ENCODE measurements at places on chromosomes 1 and 21.
A peak's percentile ranks its signal among the peaks of the same experiment; 100 is the strongest.

DNA sequence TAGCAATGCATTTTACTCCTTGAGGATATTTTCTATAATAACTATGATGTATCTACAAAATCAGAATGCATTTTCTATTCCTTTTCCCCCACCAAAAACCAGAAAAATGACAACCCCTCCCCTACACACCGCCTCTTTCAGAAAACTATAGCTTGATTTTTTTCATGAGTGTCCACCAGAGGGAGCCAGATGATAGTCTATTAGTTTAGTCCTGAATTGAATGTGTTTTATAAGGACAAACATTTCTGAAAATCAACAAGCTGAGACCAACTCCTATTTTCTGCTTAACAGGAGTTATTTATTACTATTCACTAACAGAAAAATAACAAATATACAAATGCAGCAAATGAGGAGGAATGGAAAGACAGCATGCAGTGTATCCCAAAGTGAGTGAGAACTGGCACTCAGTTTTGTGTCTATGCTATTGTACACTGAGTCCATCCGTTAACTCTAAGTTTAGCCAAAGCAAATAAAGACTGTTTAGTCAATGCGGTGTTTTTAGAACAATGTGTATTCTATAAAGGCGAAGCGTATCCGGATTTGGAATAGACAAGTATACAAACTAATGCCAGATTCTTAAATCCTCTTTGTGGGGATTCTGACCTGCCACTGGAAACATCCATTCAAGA, 182.6 kb downstream of the VAV3 start:
- DNase-seq: peak; percentile 71

GRCh38 chr1:29672416-29673227, 436.3 kb downstream of the PTPRU start:
- no peak for DNase-seq

- no peak for DNase-seq
These were observed 6.9 kb upstream of the MX1 start for GRCh38 chr21:41418956-41419680.

- no peak for DNase-seq
These were observed 29.6 kb downstream of the TOMM20 start for GRCh38 chr1:235098991-235099390.

GRCh38 chr1:55716151-55716550, 501.0 kb upstream of the USP24 start:
- no peak for DNase-seq

DNA sequence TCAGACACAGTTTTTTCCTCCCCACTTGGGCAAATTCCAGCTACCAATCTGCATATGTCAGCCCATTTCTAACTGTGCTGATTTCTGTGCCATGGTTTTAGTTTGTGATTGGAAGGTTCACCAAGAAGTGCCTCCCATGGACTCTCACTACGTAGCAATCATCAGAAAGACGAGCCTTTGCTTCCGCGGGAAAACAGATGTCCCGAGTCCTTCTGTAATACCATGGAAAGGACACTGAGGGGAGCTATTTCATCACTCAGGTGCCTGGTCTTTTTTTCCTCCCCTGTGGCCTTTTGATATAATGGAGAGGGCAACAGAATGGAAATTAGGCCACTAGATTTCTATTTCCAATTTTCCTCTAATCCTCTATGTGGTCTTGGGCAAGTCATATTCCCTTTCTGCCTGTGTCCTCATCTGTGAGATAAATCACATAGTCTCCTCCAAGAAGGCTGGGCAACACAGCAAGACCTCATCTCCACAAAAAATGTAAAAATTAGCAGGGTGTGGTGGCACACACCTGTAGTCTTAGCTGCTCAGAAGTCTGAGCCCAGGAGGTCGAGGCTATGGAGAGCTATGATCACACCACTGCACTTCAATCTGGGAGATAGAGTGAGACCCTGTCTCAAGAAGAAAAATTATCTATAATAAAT, 24.8 kb downstream of the LEMD1 start:
- peak; percentile 47 for DNase-seq

DNA sequence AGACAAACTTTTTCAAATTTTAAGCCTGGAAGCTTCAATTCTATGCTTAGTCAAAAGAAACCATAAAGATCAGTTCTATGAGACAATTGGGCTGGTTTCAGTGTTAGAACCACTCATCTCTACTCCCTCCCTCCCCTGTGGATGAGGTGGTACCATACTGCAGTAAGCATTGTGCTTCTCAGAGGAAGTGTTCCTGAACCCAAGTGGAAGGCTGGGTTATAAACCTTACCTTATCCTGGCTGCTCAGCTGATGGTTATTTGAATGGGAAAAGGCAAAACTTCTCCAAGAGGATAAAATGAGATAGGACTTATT, 34.1 kb upstream of the RGL1 start:
- DNase-seq: no peak

DNA sequence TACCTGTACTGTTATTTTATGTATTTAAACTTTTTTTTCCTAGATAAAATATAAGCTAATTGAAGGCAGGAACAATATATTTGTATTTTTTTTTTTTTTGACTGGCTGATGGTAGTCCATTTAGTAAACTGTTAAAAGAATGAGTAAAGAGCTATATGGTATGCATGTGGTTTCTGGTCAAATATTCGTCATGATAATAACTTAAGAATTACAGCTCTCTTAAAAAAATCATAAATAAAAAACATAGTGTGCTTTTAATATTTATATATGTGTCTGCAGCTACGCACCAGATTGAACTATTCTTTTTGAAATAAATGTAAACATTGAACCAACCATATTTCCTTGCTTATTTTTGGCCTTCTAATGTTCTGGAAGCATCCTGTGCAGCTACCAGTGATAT, 272.3 kb upstream of the C1orf105 start:
- DNase-seq: no peak

DNA sequence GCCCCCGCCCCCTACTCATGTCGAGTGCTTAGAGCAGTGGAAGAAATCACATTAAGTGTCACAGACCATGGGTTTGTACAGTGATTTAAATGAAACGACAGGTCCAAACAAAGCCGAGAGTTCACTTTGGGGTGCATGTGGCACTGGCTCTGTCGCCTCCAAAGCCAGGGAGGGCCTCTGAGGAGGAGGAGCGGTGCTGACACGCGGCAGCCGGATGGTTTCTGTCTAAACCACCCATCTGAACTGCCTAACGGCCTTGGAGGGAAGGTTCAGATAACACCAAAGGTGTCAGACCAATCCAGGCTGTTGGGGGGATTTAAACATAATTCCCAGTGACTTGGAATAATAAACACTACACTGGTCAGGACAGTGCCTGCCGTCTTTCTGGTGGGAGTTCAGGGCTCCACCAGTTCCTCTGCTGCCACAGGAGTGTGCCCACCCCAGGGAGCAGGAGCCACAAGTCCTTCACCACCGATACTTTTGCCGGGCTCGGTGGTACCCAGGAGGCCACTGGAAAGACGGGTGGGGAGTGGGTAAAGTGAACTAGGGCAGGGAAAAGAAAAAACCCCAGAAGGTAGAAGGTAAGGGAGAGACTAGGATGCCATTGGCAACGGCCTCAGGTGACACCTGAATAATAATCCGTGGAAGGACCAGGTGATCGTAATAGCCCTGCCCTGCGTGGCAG, 78.2 kb downstream of the SLC66A1 start:
- DNase-seq: no peak

- no peak for DNase-seq
These were observed 119.8 kb downstream of the SIK1 start for GRCh38 chr21:43306911-43307676.

DNA sequence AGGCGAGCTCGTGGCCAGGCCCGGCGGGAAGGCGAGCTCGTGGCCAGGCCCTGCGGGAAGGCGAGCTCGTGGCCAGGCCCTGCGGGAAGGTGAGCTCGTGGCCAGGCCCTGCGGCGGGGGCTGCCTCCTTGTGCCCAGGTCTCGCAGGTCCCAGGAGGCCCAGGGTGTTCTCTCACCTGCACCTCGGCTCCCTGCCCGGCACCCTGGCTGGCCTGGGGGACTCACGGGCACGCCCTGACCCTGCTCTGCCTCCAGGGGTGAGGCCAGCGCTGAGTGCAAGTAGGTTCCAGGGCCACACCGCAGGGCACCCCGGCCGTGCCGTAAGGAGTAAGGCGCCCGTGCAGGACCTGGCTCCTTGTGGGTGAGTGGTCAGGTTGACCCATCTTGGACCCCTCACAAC, 4.4 kb downstream of the SDF4 start:
- DNase-seq: no peak

GRCh38 chr1:97138515-97139032, 417.0 kb downstream of the PTBP2 start:
- DNase-seq: no peak

All from kidney capillary endothelial cell (primary cell).